ENCODE measurements at places on chromosomes 11 and 22.

- DNase-seq, result no peak
Observed at GRCh38 chr11:2138431-2139122, 612 bp downstream of the IGF2 start.

DNA sequence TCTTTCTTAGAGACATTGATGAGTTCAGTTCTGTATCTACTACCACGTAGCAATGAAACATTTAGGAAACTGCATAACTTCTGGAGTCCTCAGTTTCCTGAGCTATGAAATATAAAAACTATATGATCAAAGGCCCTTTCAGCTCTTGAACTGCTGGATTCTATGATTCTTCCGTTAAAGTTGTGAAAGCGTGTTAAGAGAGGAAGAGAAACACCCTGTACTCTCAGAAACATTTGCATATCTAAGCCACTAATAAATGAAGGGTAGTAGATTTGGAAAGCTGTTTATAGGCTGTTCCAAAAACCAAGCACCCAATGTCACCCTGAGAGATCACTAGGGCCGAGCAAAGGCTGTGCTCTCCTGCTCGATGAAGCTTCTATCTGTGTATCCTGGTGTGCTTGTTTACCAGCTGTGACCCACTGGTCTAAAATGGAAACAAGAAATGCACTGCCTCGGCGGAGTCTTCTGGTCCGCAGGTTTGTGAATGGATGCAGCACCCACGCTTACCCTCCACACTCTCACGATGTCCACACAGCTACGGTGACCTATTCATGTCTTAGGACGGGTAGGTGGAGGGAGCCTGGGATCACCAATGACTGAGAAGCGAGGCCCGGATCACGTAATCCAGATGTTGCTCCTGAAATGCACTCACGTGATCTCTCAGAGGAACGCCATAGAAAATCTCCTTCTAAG is 325.8 kb downstream of the OPCML start:
- DNase-seq, result no peak

DNA sequence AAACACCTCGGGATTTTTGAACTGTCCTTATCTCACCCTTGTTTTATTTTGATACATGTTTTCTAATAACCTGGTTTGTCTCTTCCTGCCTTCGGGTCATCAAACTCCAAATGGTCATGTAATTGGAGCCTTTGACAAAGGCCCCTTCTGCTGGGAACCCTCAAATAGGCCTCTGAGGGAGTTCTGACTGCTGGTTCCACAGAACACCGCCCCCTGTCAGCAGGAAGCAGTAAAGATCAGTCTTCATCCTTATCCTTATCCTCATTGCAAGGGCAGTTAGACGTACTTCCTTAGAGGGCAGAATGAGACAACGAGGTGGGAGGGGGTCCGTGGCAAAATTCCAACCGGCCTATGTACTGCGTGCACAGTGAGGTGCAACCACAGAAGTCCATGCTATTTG is 12.1 kb downstream of the TRIM51 start:
- no peak for DNase-seq

DNA sequence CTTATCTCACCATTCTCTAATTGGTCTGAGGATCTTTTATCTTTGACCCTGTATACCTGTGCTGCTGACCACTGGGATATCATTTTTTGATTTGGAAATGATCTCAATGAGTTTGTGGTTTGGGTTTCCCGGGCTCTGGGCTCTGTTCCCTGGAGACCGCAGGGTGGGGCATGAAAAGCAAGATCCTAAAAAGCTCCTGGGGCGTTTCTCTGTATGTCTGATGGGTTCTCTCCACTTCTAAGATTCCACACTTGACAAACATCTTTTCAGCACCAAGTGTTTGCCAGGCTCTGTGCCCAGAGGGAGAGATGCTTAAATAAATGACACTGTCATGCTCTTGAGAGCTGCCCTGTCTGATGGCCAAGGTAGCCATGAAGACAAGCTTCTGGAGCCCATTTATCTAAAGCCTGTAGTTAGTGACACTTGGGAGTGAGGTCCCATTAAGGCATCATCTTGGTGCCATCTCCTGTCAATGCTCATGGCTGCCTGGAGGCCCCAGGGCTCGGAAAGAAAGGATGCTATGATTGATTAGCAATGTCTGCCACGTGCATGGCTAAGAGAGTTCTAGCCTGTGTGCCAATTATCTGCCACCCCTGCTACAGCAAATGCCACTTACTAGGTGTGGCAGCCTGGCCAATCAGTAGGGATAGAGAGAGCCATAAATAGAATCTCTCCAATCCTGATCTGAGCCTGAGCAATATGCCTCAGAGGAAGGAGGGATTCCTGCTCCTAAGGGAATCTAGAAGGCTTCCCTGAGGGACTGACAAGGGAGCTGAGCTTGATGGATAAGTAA is 531.6 kb downstream of the MN1 start:
- no peak for DNase-seq

GRCh38 chr11:13376838-13377237 is 86.2 kb downstream of the BTBD10 start:
- no peak for DNase-seq

DNA sequence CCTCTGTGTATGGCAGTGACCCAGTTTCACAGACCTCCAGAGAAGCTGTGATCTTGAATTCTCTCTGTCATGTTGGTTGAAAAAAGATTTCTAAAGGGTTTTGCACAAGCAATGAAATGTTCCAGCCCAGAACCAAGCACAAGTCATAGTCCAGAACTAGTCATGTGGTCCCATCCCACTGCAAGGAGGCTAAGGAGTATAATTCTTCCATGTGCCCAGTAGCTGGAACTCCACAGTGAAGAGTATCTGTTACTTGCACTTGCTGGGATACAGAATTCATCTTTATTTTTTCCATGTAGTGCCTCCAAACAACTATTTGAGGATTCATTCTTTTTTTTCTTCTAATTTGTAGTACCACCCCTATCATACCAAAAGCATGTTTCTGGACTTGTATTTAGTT is 9.9 kb upstream of the MMP8 start:
- no peak for DNase-seq

- DNase-seq, result no peak
Observed at GRCh38 chr22:22878211-22878570, 9.4 kb upstream of the IGLL5 start.

GRCh38 chr11:13761250-13761649 is 92.8 kb downstream of the FAR1 start:
- DNase-seq, result no peak

DNA sequence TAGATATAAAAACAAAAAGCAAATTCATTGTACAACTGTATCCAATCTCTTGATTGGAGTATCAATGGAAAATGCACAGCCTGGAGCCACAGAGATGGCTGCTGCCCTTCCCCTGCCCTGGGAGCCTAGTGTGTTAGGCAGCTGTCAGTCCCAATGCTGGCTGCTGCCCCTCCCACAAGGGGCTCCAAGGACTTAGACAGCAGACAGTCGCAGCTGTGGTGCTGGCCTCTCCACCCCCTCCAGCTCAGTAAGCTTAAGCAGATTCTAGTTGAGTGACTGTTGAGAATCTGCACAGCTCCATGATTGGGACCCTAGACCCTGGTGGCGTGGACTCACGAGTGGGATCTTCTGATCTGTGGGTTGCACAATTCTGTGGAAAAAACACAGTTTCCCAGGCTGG is 1511.2 kb downstream of the FAM181B start:
- no peak for DNase-seq

DNA sequence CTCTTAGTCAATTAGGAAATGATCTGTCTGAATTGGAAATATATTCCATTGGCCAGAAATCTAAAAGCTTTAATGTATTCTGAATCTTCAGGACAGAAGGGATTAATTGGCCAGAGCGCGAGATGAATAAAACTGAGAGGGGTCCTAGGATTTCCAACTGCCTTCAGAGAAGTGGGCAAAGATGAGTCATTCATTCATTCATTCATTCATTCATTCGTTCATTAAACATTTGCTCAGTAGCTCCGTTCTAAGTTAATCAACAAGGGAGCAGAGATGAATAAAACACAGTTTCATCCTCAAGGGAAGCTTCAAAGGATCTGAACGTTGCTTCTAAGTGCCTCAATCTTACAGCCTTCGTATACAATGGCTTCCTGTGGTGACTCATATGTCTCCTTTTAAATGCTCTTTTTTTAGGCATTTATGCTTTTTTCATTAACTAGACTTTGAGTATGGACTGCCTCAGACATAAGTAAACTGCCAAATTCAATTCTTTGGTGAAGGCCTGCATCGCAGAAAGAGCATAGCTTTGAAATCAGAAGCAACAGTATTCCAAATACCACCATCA is 537.4 kb upstream of the CCDC90B start:
- DNase-seq, result no peak

DNA sequence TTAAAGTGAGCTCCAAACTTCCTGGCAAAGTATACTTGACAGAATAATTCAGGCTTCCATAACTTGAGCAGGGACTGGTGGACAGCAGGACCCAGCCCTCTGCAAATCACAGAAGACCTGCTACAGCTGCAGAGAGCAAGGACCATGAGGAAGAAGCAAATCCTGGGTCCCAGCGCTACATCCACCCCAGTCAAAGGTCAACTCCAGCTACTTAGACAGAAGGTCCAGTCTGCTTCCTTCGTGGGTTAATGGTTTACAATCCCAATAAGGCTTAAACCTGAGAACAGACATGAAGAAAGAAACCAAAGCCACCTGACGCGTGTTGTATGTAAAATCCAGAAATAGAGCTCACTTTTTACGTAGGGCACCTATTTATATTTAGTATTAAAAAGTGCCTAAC is 57.7 kb downstream of the SHANK2 start:
- no peak for DNase-seq

- no peak for DNase-seq
Observed at GRCh38 chr11:95135155-95135554, 45.5 kb downstream of the ENDOD1 start.

GRCh38 chr11:4030197-4030596 is 64.4 kb upstream of the RRM1 start:
- no peak for DNase-seq

GRCh38 chr11:46755962-46756361 is 36.9 kb downstream of the F2 start:
- DNase-seq, result no peak

GRCh38 chr11:57644748-57645688 is 4.7 kb downstream of the YPEL4 start:
- DNase-seq, result no peak

GRCh38 chr22:38599466-38599865 is 29.5 kb upstream of the DMC1 start:
- no peak for DNase-seq

- no peak for DNase-seq
Observed at GRCh38 chr11:123061403-123062157, at the start of gene HSPA8. Gene HSPA8, minus strand, starts transcription at chr11:123062136. Its CDS starts 812 bp downstream, at chr11:123061324.

Measured in NCI-H1436 treated with DMSO at 0.1 percent for 48 hours (cell line).